ENCODE measurements at places on chromosomes 16 and 17.

DNA sequence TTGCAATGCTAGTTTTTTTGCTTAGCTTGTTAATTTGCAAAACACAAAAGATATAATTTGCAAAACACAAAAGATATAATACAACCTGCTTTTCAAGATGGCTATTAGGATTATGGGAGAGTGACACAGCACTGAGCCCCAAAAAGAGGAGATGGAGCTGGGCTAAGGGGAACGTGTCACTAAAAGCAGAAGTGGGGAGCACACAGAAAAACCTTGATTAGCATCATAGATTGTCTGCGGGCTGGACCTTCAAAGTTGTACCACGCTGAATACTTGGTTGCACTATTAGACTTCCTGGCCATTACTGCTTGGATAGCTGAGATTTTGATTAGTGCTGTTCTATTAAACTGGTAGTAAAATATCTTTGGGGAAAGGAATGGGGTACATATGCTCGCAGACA is 36.2 kb downstream of the KCNJ16 start:
- DNase-seq = no peak

DNA sequence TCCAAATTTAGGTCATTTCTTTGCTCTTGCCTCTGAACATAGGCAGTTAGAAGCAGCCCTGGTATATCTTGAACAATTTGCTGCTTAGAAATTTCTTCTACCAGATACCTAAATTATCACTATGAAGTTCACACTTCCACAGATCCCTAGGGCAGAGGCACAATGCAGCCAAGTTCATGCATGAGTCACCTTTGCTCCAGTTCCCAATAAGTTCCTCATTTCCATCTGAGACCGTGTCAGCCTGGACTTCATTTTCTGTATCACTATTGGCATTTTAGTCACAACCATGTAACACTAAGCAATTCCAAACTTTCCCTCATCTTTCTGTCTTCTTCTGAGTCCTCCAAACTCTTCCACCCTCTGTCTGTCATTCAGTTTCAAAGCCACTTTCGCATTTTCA is 45.0 kb downstream of the KCNJ16 start:
- no peak for DNase-seq

- no peak for DNase-seq
These were observed 12.4 kb downstream of the TENT4B start for GRCh38 chr16:50165473-50165872.

DNA sequence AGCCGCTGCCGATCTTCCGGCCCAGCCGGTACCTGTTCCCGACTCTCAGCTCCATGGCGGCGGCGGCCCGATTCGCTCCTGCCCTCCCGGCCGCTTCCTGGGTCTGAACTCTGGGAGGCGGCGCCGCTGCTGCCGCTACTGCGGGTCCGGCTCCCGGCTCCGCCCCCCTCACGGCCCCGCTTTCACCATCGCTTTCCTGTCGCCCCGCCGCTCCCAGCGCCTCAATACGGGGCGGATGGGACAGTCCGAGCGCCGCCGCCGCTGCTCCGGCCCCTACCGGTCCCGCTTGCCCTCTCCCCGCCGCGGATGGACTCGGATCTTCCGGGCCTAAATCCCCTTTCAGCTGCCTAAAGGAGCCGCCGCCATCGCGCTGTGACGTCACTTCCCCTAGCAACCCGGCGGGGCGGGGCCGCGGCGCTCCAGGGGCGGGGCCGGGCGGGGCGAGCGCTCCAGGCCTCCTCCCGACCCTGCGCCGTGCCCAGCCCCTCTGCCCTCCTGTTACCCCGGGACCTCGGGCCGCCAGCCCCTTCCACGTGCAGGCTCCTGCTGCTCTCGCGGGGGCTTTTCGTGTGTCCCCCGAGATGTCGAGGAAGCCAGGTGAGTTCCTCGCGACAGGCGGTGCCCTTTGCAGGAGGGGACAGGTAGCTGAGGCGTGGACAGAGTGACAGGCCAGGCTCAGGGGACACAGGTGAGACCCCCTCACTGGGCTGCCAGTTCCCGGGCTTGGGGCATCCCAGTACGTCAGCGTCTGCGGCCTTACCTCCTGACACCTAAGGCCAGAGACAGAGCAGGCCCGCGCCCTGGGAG is at the start of gene CSNK1D:
Gene CSNK1D (minus strand): TSS at position 374 of the 807 bp plus-strand sequence. CDS start 319 bp downstream, at position 55.
- peak; percentile 73 for DNase-seq

DNA sequence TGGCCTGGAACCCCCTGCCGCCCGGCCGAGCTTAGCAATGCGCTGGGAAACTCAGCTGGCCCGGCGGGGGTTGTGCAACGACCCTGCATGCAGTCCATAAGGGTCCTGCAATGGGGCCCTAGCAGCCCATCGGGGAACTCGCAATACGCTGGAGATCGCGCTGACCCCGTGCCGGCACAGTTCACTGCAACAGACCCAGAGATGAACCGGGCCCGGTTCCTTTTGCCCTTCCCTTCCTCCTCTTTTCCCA is 375 bp downstream of the SLC25A11 start:
- no peak for DNase-seq

DNA sequence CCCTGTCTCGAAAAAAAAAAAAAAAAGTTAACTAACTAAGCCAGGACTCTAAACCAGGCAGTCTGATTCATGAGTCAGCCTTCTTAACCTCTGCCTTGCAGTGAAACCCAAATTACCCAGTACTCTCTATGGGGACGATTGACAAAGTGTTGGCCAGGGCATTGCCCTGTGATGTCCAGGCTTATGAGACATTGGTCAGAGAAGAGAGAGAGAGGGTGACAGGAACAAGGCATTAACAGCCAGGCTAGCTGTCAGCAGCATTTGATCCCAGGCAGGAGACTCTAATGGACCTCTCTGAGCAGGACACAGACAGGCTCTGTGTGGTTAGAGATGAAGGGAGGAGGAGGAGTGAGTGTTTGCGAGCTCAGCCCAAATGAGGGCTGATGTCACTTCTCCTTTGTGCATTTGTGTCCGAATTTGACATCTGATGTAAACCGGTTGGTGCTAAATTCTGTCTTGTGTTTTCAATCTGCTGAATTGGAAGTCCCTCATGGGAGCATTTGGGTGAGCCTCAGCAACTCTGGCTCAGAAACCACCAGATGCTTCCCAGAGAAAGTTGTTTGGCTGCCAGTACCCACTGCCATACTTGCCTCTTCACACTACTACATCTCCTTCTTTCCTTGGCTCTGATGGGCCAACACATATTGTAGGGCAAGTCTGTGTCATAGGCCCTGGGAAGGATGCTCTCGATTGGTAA is 4.3 kb upstream of the MYL4 start:
- no peak for DNase-seq

GRCh38 chr16:15843635-15844279 is 13.1 kb downstream of the MYH11 start:
- no peak for DNase-seq

Measured in NCI-H1105 treated with DMSO at 0.1 percent for 48 hours (cell line).